Renal cortex interstitium (tissue), 15 donors: ENCODE measurements at places on chromosomes 4 and X.

GRCh38 chrX:110163488-110163887 lies 154.4 kb downstream of the AMMECR1 start:
- no peak for DNase-seq

DNA sequence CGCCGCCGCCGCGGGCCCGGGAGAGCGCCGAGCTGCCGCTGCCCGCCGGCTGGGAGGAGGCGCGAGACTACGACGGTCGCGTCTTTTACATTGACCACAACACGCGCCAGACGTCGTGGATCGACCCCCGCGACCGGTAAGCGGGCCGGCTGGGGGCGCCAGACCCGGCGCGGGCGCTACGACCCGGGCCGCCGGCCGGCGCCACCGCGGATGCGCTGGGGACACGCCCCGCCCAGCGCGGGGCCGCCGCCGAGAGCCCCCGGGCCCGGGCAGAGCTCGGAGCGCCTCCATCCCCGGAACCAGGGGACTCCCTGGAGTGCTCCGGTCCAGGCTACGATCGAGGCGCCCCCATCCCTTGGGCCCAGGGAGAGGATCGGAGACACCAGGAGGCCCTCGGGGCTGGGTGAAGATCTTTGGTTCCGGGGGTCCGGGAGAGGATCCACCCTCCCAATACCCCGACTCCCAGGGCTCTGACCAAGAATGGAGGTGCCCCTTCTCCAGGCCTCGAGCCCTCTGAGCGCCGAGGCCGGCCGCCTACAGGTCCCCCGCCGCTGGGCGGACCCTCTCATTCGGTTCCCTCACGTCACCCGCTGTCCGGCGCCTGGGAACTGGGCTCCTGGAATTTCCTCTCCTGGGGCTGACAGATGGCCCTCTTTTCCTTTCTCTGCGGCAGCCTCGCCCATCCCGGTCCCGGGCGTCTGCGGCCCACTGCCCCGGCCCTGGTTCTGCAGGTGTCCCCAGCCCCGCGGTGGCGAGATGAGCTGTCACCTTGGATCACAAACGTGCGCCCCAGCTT lies 48.8 kb downstream of the CLDN34 start:
- DNase-seq: no peak

- DNase-seq: no peak
Observed at GRCh38 chrX:103503853-103504207, 15.5 kb downstream of the RAB40A start.

DNA sequence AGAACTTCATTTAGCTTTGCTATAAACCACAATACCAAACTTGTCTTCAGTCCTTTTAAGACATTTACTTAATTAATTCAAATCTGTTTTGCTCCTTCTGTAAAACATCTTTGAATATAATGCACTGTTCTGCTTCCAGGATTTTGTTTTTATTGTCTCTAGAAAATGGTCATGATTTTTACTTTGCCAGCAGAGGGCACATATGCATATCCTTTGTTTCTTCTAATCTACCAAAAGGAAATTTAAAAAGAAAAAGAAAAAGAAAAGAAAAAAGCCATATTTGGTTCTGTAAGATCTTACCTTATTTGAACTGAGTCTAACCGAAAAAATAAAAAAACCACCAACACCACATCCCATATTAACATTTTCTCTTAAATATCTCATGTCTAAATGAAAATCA lies 101.9 kb upstream of the CCSER1 start:
- DNase-seq: no peak

DNA sequence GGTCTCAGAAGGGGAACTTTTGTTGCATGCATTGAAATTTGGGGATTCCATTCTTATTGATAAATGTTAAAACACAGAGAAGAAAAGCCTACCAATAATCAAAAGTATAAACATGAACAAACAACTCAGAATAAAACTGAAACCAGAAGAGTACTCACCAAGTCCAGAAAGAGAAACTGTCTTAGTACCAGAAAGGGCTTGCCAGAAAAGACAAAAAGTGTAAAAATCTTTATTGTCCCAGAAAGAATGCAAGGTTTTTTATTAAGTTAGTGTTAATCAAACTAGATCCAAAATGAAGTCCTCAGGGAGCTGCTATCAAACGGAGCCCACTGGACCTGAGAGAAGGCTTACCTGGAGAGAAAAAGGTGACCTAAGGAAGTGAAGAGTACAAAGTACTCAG lies 897.5 kb downstream of the PCDH7 start:
- no peak for DNase-seq

- DNase-seq: no peak
Observed at GRCh38 chr4:126532527-126532926, 1100.2 kb upstream of the INTU start.

DNA sequence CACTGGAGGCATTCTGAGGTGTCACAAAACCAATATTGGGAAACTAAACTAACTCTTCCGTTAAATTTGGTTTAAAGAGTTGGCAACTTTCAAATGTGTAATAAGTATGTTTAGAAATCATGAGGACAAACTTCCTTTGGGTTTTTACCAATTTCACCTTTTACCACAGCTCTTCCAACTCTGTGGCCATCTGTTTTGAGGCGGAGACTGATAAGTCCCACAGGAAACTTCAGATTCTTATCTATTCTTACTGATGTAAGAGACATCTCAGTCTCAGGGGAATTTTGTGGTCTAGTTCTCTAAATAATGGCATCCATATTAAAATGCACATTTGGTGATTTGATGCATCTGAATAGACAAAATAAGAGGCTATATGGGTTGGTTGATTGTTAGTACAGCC lies 229.2 kb upstream of the AFF2 start:
- no peak for DNase-seq

DNA sequence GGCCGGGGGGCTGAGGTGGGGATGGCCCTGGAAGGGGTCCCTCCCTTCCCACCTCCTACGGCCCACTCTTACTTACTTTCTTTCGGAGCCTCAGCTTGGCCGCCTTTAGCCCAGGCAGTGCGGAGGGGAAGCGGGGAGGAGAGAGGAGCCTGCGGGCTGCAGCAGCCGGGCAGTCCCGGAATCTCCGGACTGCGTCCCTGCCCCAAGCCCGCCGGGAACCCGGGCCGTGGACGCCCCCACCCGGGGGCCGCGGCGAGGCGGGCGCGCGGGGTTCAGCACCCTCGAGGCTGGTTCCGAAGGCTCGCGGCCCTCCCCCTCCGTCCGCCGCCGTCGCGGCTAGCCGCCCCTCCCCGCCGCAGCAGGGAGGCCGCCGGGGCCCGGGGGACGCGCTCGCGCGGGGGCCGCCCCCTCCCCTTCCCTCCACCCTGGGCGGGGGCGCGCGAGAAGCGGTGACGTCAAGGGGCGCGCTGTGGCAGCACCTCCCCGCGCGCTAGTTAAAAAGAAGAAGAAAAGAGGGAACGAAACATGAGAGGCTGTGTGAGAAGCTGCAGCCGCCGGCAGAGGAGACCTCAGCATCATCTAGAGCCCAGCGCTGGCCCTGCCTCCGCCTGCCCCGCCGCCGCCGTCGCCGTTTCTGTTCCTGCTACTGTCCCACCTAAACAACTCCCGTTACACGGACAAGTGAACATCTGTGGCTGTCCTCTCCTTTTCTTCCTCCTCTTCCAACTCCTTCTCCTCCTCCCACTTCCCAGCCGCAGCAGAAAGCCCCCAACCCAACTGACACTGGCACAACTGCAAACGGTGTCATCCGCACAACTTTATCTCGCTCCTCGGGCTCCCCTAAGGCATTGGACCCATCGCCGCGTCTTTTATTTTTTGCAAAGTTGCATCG lies at the start of gene HHIP:
HHIP (plus strand) TSS at position 526 of the 892 bp plus-strand sequence. CDS start 520 bp downstream, outside the sequence.
- peak; percentile 35 for DNase-seq
